ENCODE measurements at places on chromosomes 11 and 22.

GRCh38 chr11:18727479-18728236 is 1.7 kb upstream of the IGSF22 start:
- H3K4me1 ChIP-seq: no peaks in the 10 kb centered on the region
- H3K27me3 ChIP-seq: no peaks in the 10 kb centered on the region
- no peak overlapping the region for H3K27ac ChIP-seq
- no peak for DNase-seq

DNA sequence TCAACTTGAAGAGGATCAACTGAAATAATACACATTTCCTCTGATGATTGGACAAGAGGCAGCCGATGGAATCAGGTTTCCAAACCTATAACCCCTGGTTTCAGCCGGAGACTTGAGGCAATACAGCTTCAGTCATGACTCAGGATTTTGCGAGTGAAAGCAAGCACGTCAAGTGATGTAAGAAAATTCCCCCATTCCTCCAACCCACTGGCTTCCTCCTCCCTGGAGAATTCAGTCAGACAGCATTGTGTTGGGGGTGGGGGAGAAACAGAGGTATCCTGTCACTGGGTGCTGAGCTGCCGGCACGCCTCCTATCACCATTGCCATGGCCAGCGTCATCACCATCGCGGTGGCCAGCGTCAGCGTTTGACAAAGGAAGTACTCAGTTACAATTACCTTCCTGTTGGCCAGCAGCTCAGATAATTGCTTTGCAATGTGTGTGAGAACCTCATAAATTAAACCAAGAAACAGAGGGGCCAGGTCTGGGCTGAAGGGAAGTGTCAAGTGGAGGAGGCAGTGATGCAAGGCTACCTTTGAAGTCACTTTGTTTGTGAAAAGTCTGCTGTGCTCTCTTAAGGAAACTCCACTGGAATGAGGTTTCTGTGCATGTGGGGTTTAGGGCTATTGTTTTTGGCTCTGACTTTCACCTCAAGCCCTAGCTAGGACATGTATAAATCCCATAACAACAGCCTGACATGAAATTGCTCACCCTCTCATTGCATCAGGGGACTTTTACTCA is 50.2 kb downstream of the LIF start:
- H3K27me3 ChIP-seq: no peaks in the 10 kb centered on the region
- H3K27ac ChIP-seq: peak overlapping the region; percentile 94
- H3K4me1 ChIP-seq: no peaks in the 10 kb centered on the region
- no peaks in the 10 kb centered on the region for H3K36me3 ChIP-seq
- peak; percentile 96 for DNase-seq
- peak overlapping the region; percentile 20 for H3K4me3 ChIP-seq

DNA sequence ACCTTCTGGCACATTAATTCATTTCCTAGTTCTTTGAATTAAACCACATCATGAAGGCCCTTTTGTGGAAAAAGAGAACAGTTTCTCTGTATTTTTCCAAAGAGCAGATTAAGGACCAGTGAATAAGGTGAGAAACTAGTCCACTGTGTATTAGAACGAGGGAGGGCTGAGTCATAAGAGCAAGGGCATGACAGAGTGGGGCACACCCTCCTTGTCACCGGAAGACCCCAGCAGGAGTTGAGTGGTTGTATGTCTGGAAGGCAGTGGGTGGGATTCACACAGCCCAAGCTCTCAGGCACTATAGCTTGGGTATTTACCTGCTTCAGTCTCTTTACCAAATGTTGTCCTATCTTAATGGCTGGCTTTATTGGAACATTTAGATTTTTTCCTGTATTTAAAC is 86.8 kb downstream of the BMAL1 start:
- DNase-seq: no peak
- H3K36me3 ChIP-seq: peaks cover 12% of the 10 kb centered on the region
- no peaks in the 10 kb centered on the region for H3K27me3 ChIP-seq
- H3K4me3 ChIP-seq: no peak overlapping the region
- H3K27ac ChIP-seq: no peak overlapping the region

- DNase-seq: no peak
- no peak overlapping the region for H3K4me3 ChIP-seq
- no peaks in the 10 kb centered on the region for H3K36me3 ChIP-seq
- H3K27me3 ChIP-seq: no peaks in the 10 kb centered on the region
These were observed 342.1 kb upstream of the NCAM1 start for GRCh38 chr11:112619106-112619505.

DNA sequence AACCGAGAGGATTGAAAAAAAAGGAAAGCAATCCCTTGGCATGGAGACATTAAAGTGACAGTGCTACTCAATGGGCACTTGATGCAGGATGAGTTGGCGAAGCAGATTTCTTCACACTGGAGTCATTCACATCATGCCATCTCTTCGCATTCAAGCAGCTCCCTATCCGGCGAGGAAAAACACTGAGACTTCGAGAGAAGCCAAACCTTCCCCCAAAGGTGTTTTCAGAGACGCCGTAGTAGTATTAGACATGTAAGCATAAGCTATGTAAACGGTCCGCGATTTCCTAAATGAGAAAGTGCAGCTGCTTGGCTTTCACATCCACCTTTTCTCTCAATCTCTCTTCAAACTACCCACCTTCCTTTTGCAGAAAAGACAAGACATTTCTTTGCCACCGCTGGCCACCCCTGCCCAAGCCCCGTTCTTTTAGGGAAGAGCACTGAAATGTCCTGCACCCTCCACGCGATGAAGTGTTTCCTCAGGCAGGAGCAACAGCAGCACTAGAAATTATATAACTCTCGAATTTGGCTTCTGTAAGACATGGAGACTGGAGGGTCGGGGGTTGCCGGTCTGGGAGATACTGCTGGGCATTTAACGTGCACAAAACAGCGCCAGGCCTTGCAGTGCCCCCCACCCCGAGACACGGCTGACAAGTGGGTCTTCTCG is at the start of gene DLG2:
Gene DLG2 (minus strand): TSS at position 13 of the 666 bp plus-strand sequence.
- H3K27me3 ChIP-seq: no peaks in the 10 kb centered on the region
- H3K36me3 ChIP-seq: no peaks in the 10 kb centered on the region
- peak within 1 kb of the TSS; percentile 84 for H3K4me3 ChIP-seq
- no peak for DNase-seq

DNA sequence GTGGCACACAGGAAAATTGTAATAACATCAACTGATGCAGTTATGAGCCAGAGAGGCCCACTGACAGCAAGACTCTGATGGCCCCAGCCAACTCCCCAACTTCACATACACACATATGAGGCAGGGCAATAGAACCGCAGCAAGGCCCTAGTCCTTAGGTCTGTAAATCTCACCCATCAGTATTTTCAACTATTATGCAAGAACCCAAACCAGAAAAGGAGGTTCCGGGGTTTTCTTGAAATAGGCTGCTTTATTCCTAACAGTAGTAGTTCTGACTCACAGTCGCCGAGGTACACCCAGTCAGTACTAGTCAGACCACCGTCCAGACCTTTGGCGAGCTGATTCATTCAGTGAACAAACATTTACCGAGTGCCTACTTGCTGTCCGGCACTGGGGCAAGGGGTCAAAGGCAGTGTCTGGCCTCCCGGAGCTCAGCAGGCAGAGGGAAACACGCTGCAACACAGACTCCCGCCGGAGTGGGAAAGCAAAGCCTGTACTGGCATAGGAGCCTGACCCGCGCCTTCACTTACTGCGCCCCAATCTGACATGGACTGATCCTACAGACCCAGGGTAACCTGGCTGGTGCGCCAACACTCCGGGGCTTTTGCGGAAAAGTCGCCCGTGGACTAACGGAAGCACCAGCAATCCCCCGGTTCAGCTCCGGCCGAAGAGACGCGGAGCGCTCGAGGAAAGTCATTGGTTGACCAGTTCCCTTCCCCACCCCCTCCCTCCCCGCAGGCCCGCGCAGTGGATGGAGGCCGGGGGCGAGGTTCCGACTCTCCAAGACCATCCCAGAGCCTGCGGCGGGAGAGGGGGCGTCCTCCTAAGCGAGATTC is 1.3 kb downstream of the PLEKHA7 start:
- peak overlapping the region; percentile 58 for H3K4me3 ChIP-seq
- no peaks in the 10 kb centered on the region for H3K27me3 ChIP-seq
- no peak for DNase-seq
- H3K27ac ChIP-seq: peak overlapping the region; percentile 87
- no peaks in the 10 kb centered on the region for H3K36me3 ChIP-seq

DNA sequence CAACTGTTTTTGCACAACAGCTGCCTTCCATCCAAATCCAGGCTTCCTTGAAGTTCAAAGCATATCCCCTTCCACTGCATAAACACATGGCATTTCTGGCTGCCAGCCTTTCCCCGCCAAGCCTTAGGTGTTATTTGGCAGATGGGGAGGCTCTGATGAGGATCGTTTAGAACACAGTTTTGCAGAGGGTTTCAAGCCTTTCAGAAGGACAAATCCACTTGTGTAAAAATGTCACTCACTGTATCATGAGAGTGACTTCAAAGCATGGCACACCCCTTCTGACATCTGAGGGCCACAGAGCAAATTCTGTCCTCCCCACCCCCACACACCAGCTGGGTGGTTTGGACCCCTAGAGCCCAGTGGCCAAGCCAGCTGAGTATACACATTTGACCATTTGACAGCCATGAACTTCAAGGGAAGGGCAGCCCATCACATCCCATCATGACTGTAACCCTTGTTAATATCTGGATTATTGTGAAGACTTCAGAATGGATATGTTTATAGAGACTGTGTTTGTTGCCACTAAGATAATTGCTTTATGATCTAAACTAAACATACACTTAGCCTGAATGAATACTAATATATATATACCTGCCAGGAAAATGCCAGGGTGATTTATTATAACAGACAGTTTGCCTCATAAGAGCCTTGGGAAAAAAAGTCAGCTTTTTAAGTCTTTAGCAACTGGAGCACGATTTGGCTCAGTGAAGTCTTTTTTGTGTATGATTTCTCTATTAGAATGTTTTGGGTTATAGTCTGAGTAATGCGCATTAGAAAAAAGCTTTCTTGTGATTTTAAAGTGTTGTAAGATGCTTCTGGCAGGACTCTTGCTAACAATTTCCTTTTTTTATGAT is 31.9 kb downstream of the FBLN1 start:
- H3K36me3 ChIP-seq: no peaks in the 10 kb centered on the region
- H3K27me3 ChIP-seq: no peaks in the 10 kb centered on the region
- H3K4me1 ChIP-seq: no peaks in the 10 kb centered on the region
- no peak for DNase-seq
- no peak overlapping the region for H3K4me3 ChIP-seq

GRCh38 chr11:33521384-33521783 is 179.2 kb downstream of the C11orf91 start:
- H3K4me1 ChIP-seq: no peaks in the 10 kb centered on the region
- H3K4me3 ChIP-seq: no peak overlapping the region
- no peak for DNase-seq
- H3K27ac ChIP-seq: no peak overlapping the region
- no peaks in the 10 kb centered on the region for H3K36me3 ChIP-seq

DNA sequence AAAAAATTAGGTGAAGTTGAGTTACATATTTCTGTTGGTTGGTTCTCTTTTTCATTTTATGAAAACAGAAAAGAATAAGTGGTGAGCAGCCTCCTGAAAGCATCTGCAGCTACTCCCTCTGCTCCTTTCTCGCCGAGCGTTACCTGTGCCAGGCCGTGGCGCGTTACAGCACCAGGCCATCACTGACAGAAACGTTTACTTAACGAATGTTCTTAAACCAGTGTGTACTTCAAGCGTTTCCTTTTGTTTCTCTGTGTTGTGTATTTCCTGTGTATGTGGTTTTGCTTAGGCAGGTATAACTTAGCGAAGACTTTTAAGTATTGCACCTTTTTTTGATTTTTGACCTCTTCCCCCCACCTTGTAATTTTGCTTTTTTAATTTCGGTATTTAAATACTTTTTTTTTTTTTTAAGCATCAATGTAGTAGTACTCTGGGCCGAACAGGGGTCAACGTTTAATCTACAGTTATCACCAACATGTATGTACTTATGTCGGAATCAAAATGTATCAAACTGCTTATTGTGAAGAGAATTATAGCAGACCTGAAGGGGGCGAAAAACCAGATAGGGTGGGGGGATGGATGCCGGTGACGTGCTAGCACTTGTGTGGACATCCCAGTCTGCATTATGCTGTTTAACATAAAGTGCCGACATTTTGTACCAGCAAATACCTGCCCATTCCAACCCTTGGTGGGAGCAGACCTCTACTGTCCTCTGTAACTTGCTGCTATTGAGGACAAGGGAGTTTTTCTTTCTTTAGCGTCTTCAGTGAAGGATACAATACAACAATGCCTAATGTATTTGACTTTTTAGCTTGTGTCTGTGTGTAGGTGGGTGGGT is 21.6 kb upstream of the ADSL start:
- H3K27ac ChIP-seq: no peak overlapping the region
- no peak overlapping the region for H3K4me3 ChIP-seq
- no peak for DNase-seq
- H3K4me1 ChIP-seq: no peaks in the 10 kb centered on the region
- no peaks in the 10 kb centered on the region for H3K36me3 ChIP-seq

- no peaks in the 10 kb centered on the region for H3K36me3 ChIP-seq
- H3K27ac ChIP-seq: peak overlapping the region; percentile 97
- no peaks in the 10 kb centered on the region for H3K27me3 ChIP-seq
- peak; percentile 22 for DNase-seq
- no peak overlapping the region for H3K4me3 ChIP-seq
These were observed 19.5 kb upstream of the SCGB1A1 start for GRCh38 chr11:62399172-62399877.

DNA sequence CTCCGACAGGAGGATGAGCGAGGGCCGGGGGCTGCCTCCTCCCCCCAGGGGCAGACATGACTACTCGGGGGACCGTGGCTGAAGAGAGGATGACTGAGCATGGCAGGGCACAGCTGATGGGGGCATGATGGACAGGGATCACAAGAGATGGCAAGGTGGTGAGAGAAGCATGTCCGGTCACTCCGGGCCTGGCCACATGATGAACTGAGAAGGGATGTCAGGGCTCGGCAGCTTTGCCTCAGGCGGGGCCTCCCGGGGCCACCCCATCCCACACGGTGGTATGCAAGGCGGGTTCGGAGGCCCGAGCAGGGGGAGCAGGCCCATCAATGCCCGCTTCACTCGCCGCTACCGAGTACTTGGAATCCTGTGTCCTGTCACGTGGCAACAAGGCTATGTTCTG is 36.6 kb upstream of the UBASH3B start:
- no peaks in the 10 kb centered on the region for H3K36me3 ChIP-seq
- DNase-seq: no peak
- H3K4me1 ChIP-seq: no peaks in the 10 kb centered on the region
- H3K27ac ChIP-seq: no peak overlapping the region
- H3K27me3 ChIP-seq: no peaks in the 10 kb centered on the region

DNA sequence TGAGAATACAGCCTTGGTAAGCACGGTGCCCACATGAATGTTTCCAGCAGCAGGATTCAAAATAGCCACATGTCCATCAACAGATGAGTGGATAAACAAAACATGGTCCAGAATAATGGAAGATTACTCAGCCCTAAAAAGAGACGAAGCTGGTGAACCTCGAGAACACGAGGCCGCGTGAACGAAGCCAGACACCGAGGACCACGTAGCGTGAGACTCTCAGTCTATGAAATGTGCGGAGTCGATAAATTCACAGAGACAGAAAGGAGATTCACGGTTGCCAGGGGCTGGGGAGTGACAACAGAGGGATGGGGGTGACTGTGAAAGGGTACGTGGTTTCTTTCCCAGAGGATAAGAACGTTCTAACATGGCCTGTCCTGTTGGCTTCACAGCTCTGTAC is 2.9 kb upstream of the ASCL2 start:
- H3K36me3 ChIP-seq: no peaks in the 10 kb centered on the region
- peak overlapping the region; percentile 38 for H3K27ac ChIP-seq
- H3K27me3 ChIP-seq: peaks cover 12% of the 10 kb centered on the region
- peaks cover 6% of the 10 kb centered on the region for H3K4me1 ChIP-seq
- no peak overlapping the region for H3K4me3 ChIP-seq

All from breast epithelium (tissue), 4 donors.